ENCODE measurements at places on chromosomes 12 and 14.

DNA sequence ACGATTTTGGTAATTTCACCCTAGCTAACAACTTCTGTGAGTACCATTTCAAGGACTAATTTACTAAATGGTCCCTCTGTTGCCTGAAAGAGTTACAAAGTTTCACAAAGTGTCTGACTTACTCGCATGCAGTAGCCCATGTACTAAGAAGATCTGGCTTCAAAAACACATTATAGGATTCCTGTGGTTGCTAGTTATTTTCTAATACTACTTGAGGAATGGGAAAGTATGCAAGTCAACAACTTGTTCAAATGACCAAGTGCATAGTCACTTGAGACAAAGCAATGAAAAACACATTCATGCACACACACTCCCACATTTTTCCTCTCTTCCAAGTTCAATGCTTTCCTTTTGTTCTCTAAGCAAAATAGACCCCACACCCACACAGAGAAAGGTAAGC lies 219.7 kb upstream of the TMPO start:
- DNase-seq, result no peak

- peak; percentile 38 for DNase-seq
Measured at GRCh38 chr12:47819138-47819895, 386 bp downstream of the HDAC7 start.

GRCh38 chr12:70985850-70986249 lies 65.3 kb upstream of the PTPRR start:
- no peak for DNase-seq

- DNase-seq, result no peak
Measured at GRCh38 chr12:111341426-111342065, 27.3 kb downstream of the PHETA1 start.

- peak; percentile 90 for DNase-seq
Measured at GRCh38 chr12:120231316-120232011, 30.6 kb upstream of the RPLP0 start.

DNA sequence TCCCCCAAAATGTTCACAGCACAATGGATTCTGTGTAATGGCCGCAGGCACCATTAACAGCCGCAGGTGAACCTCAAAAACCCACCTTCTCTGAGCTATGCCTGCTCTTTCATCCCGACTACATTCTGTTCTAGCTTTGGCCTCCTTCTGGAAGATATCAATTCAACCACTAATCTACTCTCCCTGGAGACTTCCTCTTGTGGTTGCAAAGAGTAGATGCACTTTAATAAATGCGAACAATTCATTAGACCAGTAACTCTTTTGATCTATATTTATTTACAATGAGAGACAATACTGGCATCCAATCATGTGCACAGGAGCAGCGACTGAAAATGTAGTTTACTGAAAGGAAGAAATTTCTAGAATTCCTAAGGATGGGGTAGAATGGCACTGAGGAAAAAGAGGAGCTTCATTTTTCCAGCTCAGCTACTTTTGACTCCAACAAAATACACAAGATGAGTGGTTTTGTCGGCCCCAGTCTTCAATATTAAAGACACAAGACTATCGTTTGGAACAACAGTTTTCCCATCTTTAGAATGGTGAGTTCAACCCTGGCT lies 5.3 kb downstream of the GRIN2B start:
- peak; percentile 83 for DNase-seq

DNA sequence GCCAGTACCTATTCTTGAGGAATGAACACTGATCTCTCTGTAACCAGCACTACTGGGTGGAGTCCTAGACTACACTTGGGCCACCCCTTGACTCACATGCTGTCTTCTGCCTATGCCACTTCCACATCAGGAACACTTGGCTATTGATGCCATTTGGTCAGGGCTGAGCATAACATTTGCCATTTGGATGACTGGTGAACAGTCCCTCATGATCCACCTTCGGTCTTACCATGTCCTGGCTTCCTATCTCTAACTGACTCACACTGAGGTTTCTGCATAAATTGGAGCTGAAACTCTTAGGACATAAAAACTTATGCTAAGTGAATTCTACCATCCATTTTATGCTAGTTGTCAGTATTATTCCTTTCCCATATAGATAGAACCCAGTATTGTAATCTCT lies 91.7 kb upstream of the PELI2 start:
- DNase-seq, result no peak

GRCh38 chr14:101707068-101707842 lies 54.3 kb upstream of the PPP2R5C start:
- peak; percentile 86 for DNase-seq

DNA sequence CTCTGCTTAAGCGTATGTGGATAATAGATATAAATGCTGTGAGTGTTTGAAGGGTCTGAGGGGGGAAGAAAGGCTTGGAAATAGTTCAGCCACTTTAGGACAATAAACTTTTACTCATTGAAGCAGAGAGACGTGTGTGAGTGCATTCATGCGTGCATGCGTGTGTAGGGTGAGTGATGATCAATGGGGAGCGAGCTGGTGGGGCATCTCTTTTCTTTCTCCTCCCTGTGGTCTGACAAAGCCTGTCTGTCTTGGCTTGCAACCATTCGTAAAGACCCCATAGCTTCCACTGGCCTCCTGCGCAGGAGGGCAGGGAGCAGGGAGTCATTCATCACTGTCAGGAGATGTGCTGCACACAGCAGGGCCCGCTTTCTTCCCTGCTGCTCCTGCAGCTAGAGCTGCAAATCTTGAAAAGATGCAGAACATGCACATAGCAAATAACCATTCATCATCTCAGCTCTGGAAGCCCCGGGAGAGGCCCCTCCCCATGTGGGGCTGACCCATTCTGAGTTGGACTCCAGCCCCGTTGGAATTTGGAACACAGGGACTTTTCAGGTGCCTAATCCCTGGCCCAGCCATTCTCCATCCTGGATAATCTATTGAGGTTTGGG lies 223.2 kb downstream of the PPM1H start:
- no peak for DNase-seq

DNA sequence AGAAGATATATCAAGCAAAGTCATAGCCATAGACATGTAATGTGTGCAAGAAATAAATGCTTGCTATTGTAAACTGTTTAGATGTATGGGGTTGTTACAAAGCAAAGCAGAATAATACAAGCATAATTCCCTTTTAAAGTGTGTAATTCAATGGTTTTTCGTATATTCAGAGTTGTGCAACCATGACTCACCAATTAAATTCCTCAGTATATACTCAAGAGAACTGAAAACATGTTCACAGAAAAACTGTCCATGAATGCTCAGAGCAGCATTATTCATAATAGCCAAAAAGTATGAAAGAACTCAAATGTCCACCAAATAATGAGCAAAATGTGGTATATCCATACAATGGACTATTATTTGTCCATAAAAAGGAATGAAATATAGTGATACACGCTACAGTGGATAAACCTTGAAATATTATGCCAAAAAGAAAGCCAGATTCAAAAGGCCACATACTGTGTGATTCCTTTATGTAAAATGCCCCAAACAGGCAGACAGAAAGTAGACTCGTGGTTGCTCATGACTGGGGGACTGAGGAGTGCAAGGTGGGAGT lies 9.3 kb downstream of the GXYLT1 start:
- no peak for DNase-seq

DNA sequence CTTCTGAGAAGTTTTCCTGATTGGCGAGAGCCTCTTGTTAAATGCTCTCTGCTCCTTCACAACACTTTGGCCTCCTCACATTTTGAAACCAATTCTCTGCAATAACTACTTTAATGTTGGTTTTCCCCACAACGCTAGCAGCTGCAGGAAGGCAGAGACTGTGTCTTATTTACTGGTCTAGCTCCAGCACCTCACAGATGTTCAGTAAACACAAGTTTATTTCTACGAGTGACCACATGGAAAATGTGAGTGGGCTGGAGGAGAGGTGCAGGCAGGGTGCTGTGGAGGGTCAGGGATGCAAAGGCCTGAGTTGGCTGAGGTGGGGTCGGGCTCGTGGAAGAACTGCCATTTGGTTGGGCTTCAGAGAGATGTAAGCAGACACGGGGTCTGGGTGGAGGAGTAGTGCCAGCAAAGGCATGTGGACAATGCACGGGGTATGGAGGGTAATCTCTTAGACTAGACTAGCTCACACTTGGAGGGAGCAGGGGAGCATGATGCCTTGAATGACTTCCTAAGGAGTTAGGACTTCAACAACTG lies 117.4 kb upstream of the RTL1 start:
- no peak for DNase-seq

- DNase-seq, result no peak
Measured at GRCh38 chr14:36988989-36989388, 183.4 kb downstream of the SLC25A21 start.

DNA sequence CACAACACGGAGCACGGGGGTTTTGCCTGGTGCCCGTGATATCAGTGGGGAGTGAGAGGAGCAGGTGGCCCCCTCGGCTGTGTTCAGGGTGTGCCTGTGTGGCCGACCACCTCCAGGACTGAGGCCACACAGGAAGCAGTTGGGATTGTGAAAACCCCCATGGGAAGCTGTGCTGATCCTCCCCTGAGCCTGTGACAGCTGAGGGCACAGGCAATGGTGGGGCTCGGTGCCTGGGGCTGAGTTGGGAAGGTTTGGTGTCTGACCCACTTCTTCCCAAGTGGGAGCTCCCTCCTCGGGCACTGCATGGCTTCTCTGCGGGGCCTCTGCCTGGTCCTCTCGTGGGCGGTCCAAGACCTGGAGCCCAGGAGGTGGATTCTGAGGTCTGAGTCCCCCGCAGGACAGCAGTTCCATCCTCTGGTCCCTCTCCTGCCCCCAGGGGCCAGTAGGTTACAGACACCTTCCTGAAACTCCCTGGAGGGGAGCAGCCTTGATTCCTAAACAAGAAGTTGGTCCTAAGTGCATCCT lies 17.9 kb downstream of the PACS2 start:
- no peak for DNase-seq

DNA sequence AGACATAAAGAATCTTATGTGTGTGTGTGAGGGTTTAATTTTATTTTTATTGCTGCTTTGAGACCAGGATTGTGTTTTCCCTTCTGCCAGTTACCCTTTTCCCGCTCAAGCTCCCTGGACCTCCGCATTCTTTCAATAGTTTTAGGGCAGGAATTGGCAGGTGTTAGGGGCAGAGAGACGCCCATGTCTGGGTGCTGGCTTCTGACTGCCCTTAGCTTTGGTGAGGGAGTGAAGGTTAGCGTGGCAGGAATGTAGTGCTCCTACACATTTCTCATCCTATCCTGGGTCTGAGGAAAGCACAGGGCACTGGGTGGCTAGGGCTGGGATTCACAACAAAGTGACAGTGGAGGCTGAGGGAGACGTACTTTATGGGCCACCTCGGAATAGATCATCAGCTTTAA lies 428.1 kb downstream of the ZFP36L1 start:
- DNase-seq, result no peak

DNA sequence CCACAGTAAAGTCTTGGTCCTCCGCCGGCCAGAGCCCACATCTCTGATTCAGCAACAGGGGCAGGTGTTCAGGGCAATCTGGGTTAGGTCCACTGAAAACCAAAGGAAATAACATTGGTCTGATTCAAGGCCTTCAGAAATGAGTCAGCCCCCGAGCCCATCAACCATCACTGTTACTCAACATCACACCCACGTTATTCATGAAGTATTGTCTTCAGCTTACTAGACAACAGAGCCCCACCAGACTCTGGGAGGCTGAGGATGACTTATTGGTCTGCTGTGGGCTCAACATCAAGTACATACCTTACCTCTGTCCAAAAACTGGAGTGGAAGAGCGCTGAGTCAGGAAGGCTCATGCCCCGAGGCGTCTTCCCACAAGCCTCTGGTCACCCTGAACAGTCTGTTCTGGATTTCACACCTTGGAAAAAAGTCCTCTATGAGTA lies 97.5 kb downstream of the ZFP36L1 start:
- DNase-seq, result peak; percentile 98

- DNase-seq, result no peak
Measured at GRCh38 chr14:72652179-72652578, 241.7 kb downstream of the DPF3 start.

DNA sequence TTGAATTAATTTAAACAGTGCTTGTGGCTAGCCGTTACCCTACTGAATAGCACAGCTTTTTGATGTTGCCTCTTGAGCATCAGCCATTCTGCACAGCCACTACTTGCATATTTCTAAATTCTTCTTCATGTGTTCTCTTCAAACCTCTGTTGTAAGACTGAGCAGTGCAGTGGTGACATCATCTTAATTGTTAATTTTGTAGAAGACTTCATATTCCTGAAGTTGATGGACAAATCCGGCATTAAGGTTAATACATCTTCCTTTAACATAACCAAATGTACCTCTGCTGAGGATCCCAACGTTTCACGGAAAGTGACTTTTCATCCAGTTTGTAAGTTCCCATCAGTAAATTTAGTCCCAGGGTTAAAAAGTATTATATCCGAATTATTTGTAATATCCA lies 25.6 kb downstream of the SENP1 start:
- DNase-seq, result no peak

GRCh38 chr12:30880813-30881212 lies 45.7 kb upstream of the TSPAN11 start:
- no peak for DNase-seq

DNA sequence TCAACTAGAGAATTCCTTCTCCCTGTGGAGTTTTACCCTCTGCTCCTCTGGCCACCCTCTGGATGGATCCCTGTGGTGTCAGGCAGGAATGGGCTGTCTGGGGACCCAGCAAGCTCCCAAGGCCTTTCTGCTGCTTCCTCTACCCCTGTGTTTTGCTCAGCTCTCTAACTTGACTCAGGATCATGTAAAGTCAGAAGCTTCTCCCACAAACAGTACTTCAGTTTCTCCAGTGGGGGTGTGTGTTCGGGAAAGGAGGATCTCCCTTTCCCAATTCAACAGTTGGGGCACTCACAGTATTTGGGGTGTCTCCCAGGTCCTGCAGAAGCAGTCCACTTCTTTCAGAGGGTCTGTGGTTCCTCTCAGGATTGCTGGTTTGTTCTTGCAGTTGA lies 162.4 kb upstream of the NUDT4 start:
- no peak for DNase-seq

- no peak for DNase-seq
Measured at GRCh38 chr12:82708061-82708879, 21.6 kb downstream of the TMTC2 start.

All from SW480 (cell line).